Aorta (tissue), 5 donors: ENCODE measurements at places on chromosomes 1 and 21. TPM values are rescaled to one million over a fixed set of nuclear protein-coding genes. Genes with fewer than 3 reads are reported as not detected.

DNA sequence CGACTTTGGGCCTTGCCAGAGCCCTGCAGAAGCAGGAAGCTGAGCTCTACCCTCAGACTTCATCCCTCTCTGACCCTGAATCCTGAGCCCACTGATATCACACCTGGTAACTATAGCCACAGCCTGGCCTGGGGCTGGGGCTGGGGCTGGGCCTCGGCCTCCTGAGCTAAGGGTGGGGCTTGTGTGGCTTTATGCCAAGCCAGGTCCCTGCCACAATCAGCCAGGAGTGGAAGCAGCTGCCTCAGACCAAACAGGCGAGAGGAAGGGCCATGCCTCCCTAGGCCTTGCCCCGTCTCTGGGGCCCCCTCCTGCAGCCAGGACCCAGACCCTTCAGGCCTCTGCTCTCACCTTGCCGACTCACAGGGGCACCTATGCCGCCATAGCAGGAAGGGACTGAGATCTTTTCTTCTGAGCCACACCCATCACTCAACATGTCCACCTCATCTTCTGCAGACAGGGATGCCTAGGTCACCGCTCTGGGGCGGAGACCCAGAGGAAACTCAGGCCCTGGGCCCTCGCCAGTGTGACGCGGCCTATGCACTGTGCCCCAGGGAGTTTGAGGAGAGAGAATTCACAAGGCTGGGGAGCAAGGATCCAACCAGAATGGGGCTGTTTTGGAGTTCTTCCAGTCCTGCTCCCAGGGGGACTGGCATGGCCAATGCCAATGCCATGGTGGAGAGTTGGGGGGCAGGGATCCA is 5.7 kb downstream of the UBXN11 start:
- DNase-seq: no peak

- DNase-seq: peak; percentile 75
Measured at GRCh38 chr1:26833432-26834405, 7.2 kb downstream of the ZDHHC18 start.

Gene OR2T33
- total RNA-seq: not detected

- no peak for DNase-seq
Measured at GRCh38 chr1:7885513-7886404, 32.9 kb upstream of the UTS2 start.

Gene C2CD4D
- not detected for total RNA-seq

- no peak for DNase-seq
Measured at GRCh38 chr1:21051177-21051825, 125.4 kb downstream of the EIF4G3 start.

DNA sequence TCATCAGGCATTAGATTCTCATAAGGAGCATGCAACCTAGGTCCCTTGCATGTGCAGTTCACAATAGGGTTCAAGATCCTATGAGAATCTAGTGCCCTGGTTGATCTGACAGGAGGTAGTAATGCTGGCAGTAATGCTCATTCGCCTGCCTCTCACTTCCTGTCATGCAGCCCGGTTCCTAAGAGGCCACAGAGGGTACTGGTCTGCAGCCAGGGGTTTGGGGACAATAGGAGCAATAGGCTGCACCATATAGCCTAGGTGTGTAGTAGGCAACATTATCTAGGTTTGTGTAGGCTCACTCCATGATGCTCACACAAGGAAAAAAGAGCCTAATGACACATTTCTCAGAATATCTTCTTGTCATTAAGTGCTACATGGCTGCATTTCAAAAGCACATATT is 25.8 kb downstream of the CFHR5 start:
- no peak for DNase-seq

Gene IL12RB2
- 0.88 TPM for total RNA-seq

DNA sequence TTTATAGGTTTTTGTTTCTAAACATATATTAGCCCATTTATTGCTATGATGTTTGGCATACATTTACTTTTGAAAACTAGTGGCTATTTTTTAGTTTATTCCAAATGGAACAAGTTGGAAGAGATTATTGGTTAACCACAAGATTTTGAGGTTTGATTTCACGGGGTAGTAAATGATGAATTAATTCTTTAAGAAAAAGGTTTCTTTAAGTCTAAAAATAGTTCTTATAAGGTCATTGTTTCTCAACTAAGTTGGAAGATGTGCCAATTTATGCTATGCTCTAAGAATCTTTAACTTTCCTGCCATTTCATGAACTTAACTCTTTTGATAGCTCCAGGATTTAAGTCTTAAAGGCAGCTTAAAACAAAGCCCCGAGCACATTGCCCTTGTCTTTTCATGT is 183.8 kb downstream of the LMO4 start:
- DNase-seq: no peak
